ENCODE measurements at places on chromosomes 12 and 14.

- DNase-seq, result no peak
Measured at GRCh38 chr12:1382826-1383225, 211.6 kb downstream of the FBXL14 start.

DNA sequence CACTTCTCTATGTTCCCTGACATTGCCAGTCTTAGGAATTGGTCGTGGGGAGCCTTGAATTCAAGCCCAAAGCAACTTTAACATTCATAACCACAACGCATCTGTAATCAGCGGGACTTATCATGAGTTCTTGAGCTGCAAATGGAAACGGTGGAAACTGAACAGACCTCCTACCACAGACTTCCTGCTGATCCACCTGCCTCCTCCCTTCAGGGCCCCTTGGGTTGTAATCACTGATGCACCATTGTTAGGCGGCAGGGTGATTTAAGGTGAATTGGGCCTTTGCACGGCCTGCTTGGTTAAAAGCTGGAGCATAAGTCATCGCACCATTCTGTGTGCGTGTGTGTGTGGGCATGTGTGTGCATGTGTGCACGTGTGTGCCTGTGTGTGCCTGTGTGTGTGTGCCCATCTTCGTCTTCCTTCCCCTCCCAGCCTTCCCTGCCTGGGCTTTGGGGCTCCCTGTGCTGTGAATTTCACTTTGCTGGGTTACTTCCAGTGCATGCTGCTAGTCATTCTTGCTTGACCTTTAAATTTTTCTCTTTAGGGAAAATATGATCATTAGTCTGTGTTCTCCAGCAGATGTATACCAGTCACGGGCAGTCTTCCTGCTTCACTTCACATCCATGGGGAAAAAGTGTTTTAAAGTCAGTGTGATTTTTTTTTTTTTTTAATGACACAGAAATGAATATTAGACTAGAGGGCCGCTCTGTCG is 29.1 kb downstream of the CHST11 start:
- DNase-seq, result no peak

- no peak for DNase-seq
Measured at GRCh38 chr14:66395300-66395699, 90.9 kb upstream of the CCDC196 start.

DNA sequence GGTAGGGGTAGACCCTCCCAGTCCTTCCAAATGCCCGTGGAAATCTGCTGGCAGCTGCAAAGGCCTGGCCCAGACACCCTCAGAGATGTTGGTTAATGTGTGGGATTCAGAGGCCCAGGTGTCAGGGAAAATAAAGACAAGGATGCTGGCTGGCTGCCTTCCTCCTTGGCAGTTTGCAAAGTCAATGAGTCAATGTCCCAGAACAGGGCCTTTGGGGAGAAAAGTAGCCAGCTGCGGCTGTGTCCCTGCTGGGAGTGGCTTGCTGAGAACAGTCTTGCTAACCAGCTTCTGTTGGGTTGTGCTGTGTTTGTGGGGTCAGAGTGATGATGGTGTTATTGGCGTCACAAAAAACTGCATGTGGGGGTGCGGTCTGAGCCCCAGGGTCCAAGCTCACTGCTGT is 29.2 kb downstream of the GLRX5 start:
- DNase-seq, result no peak

DNA sequence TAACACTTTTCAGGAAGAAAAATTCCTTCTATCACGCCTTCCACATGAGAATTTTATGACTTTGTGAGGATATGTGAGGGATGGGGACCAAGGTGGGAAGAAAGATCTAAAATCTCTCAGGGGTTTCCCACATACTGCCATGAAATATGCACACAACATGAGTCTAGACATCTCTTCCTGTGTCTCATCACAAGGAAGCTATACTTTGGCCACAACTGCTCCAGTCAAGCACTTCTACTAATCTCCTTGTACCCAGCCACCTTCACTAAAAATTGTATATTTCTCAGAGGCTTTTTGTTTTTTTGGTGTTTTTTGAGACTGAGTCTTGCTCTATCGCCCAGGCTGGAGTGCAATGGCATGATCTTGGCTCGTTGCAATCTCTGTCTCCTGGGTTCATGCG is 3.2 kb downstream of the OSBPL8 start:
- DNase-seq, result no peak

GRCh38 chr14:72618424-72618823 is 275.5 kb downstream of the DPF3 start:
- no peak for DNase-seq

DNA sequence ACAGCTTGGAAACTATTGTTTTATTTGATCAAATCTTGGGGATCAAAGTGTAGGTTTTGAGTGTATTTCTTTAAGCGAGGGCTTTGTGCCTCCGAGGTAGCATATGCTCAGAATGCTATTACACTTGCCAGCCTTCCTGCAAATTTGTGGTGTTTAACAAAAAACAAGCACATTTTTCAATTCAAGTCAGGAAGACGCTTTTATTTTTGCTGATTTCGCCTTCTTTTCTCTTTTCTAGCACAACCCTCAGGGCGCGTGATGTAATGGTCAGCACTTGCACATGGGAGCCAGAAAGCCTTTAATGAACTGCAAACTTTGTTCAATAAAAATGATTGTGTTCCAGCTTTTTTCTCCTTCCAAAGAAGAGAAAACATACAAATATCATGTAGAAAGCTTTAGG is 466.5 kb downstream of the PRKD1 start:
- DNase-seq, result no peak

DNA sequence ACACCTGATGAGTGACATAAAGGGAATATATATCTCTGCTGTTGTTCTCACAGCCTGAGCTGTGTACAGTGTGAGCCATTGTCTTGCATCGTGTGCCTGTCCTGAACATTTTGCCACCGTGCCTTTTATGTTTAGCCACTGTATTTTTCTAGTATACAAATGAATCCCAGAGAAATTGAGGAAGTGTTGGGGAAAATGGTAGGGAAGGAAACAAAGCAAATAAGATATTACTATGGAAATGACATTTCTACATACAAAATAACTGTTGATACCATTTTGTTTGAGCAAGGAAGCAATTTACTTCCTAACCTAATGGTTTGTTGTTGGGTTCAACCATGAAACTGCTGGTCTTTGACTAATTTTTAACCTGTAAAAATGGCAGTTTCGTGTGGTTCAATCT is 5.5 kb downstream of the PSMA6 start:
- no peak for DNase-seq

GRCh38 chr12:45575417-45575816 is 154.1 kb upstream of the ARID2 start:
- DNase-seq, result no peak

DNA sequence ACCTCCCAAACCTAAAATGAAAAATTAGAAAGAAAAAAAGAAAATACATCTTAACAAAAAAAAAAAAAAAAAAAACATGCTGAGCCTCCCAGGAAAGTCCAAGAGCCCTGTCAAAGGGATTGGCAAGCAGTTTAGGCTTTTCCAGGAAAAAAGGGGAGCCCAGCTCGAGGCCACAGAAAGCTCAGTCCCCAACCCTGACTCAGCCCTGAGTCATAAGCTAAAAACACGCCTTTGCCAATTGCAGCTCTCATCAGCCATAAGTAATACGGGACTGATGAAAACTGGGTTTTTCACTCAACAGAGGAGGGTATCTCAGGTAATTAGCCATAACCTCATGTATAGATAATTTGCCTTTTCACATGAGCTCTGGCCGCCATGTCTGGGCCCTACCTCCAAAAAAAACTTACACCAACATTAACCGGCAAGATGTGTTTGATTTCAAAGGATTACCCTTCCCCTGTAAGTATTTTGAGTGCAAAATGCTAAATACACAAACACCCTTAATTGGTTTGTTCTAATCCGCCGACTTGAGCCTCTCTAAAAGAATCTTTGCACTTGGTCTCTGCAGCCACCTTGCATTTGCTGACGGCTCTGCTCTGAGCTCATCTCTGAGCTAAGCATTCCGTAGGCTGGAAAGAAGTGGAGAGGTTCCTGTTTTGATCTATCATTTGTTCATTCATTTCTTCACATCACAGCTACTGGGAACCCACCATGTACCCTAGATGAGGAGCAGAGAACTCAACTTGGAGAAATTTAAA is 319.2 kb downstream of the BCL11B start:
- DNase-seq, result no peak

DNA sequence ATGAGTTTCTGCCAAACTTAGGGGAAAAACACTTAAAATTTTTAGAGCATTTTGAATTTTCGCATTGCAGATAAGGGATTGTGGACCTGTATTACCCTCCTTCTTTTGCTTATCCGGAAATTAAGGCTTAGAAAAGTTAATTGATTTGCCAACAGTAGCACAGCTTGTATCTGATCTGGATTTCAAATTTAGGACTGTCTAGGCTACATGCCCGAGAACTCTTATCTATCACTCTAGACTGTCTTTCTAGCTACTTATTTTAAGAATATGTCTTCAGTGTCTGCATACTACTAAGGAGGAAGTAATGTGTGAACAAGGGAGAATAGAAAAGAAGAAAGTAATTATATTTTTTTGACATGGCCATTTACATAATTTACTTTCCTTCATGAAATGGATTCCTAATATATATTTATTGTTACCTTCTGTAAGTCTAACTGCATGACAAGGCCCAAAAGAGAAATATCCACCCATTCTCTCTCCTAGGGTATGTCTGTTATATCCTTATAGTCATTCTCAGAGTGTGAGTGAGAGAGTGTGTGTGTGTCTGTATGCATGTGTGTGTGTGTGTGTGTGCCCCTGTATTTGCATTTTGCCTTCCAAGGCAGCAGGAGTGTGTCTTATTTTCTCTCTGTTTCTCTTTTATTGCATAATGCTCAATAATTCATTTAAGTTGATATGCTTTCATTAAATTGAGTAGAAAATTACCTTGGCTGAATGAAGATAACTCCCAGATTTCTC is 132.1 kb downstream of the SLC5A8 start:
- DNase-seq, result no peak

DNA sequence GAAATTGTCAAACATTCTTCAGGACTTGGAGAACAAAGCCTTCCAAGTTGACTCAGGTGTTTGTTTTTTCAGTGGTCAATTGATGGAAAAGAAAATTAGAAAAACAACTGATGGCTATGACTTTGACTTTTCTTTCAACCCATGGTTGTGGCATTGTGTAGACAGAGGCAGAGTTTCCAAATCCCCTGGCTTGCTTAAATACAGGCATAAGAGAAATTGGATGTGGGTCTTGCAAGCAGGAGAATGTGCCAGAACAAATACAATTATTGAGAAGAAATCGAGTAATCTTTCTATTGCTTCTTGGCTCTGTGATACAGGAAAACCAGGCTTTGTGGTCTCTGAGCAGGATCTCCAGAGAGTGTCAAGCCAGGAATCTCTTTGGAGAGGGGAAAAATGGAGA is 40.9 kb upstream of the FRMD6 start:
- no peak for DNase-seq

GRCh38 chr12:14239350-14239934 is 126.0 kb upstream of the ATF7IP start:
- no peak for DNase-seq

- no peak for DNase-seq
Measured at GRCh38 chr12:57047981-57048380, 1.9 kb downstream of the MYO1A start.

DNA sequence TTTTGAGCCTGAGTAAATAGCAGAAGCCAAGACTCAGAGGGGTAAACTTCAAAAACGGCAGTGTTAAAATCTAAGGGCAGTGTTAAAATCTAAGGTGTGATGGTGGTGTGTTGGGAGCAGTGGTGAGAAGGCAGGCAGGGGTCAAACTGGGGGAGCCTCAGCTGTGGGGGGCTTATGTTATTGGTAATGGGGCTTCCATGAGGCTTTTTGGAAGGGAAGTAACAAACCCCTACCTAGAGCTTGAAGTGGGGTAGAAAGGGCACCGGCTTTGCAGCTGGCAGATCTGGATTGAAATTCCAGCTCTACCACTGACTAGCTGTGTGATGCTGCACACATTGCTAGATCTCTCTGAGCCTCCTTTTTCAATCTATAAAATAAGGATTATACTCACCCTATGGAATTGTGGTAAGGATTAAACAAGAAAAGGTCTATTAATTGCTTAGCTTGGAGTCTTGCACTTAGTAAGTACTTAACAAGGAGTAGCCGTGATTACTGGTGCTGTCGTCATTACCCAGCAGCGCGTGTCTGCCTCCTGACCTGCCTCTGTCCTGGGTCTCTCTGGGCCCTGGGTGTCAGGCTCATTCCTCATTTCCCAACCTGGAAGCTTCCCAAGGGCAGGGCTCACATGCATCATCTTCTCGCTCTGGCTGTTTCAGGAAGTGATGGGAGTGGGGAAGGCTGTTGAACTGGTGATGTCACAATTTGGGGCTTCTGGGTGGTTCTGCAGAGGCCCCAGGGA is 18.5 kb upstream of the KRT80 start:
- no peak for DNase-seq

DNA sequence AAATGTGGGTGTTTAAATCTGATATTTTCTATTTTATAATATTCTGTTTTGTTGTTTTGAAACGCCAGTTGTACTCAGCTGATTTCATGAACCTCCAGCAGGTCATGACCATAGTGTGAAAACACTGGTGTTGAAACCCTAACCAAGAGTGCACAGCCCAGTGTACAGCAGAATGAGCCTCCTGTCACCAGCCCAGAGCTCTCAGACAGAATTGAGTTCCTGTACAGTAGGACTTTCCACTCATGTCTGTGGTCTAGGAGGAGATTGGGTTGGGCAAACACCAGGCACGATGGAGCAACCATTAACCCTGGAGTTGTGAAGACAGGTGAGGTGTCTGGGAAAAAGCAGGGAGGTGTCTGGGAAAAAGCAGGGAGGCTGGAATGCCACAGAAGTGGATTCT is 908.8 kb downstream of the VRK1 start:
- no peak for DNase-seq

DNA sequence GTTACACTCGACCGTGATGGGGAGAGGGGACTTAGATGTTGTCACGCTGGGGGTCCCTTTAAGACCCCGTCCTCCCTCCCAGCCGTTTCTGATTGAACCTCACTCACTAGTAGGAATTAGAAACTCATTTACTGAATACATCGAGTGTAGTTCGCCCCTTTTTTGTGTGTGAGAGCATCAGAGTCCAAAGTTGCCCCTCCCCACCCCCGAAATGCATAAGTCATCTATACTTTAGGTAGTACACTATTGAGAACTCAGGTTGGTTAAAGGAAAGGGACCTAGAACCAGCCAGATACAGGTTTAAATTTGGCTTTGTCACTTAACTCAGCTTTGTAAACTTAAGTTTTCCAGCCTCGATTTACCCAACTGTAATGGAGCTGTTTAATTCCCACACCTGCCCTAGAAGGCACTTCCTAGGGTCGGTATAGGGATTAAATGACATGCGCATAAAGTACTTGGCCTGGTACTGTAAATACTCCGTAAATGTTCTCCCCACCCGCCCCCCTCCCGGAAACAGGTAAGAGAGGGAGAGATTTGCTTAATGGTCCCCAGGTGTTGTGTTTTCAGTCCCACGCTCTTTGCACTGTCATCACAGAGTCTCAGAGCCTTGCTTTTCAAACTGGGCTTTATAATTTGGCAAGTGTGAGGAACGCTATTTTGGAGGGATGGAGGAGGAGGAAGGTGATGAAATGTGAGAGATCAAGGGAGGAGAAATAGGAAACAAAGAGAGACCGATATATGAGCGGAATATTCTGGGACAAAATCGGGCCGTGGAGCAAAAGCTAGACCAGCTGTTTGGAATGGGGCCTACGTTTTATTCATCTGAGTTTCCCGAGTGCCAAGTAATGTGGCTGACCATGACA is 897 bp downstream of the SUDS3 start:
- DNase-seq, result no peak

Measured in activated T-helper 9 cell treated with anti-CD3 and anti-CD28 coated beads, Interleukin-2, amount 50 U/mL, for 16 hours (primary cell).